ENCODE measurements at places on chromosomes 16 and 17.
A peak's percentile ranks its signal among the peaks of the same experiment; 100 is the strongest.

- DNase-seq, result no peak
Observed at GRCh38 chr16:85710732-85711131, 22.0 kb upstream of the GINS2 start.

GRCh38 chr17:81842725-81843504 is 8.1 kb upstream of the PPP1R27 start:
- DNase-seq, result no peak

DNA sequence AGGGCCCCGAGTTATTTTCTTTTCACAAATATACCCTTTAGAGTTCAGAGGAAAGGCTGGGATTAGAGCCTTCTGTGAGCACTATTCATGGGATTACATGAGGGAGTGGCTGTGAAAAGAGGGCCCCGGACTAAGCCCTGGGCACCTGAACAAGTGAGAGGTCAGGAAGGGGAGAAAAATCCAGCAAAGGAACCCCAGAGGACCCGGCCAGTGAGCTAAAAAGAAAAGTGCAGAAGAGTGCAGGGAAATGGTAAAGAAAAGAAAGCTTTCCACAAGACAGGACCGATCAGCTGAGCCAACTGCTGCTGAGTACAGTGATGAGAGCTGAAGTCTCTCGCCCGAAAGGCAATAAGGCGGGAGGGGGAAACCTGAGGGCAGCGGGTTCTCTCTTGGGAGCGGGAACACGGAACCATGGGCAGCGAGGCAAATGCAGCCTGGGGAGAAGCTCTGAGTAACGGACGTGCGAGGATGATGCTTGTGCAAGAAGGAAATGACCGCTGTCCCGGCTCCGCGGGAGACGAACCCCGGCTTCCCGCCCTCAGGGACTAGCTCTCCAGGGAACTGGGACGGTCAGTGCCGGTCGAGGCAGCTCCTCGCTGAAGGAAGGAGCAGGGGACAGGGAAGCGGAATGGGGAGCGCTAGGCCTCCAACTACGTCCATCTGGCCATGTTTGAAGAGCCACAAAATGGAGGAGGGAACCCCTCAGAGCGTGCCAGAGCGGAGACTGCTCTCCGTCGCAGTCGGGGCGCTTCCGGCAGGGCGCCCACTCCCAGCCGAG is 665 bp upstream of the ALDH3A2 start:
- DNase-seq, result peak; percentile 85

DNA sequence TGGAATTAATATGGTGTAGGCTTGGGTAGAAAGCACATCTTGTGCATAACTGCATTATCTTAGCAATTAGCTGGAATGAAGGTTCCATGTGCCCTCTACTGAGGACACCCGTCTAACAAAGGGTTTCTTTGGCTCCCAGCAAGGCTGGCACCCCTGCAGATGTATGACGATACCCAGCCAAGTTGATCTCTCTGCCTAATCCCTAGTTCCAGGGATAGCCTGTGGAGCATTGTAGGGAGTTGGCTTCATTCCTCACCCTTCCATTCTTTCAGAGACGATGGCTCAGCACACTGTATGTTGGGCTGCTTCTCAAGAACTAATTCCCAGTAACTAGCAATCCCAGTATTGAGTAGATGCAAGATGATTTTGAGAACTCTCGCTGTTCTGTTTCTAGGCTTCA is 182.5 kb downstream of the SNX29 start:
- no peak for DNase-seq

DNA sequence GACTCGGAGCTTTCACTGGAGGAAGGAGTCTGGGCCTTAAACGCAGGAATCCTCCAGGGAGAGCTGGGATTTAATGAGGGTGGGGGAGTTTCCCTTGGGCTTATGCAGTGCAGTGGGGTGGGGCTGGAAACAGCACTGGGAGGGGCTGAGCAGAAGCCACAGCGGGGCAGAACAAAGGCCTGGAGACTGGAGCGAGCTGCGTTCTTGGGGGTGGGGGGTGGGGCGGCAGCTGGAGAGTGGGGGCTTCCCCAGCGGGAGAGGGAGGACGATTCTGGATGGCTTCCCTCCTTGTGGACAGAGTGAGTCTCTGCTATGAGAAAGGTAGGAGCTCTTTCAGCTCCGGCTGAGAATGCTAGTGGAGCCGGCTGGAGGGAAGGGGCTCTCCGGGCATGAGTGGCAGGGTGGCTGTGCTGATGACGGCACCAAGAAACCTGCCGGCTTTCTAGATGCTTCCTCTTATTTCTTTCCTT is 406.0 kb downstream of the SEC14L1 start:
- DNase-seq, result peak; percentile 43

DNA sequence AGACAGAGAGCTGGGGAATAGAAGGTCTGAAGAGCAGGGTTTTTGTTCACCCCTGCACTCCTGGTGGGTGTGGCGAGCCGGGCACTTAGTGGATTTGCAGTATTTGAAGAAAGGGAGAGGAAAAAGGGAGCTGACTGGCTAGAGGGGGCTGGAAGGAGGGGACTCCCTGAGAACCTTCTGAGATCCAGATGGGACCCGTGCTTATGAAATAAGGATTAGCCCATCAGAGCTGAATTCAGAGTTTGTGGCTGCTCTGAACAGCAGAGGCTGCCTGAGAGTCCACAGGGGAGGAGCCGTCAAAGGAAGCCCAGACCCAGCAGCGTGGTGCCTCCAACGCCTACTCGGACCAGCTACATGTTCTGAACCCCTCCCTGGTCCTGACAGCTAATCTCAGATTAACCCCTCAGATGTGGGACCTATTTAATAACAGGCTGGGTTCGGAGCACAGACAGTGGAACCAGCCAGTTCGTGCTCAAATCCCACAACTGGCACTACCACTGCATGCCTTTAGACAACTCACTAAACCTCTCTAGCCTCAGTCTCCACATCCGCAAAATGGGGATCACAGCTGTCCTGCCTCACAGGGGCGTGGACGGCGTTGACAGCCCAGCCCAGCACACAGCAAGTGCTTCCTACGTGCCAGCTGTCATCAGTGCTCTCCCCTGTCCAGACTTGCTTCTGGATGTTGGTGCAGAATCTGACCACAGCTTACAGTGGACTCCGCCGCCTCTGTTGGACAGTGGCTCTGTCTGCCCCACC is 70.6 kb downstream of the DYNLRB2 start:
- DNase-seq, result no peak

DNA sequence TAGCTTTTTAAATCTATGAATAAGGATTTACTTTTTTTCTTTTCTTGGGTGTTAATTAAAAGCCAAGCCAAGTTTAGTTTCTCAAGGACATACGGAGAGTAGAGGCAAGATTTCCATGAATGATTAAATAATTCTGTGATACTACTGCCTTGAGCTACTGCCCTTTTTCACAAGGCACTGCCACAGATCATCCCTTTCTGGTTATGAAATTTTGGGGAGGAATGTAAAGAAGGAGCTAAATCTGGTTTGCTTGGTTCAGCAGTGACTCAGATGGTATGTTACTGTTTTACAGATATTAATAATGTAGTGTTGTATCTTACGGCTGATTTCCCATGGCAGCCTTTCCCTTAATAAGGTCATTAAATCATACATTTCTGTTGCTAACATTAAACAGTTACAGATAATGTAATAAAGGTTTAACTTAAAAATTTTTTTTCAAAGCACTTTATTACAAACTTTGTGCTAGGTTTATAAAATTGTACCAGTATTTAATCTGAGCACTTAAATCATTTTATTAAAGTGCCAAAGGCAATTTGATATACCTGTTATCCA is 2.6 kb downstream of the WSB1 start:
- no peak for DNase-seq

GRCh38 chr16:28182183-28182582 is 29.6 kb downstream of the XPO6 start:
- no peak for DNase-seq

- no peak for DNase-seq
Observed at GRCh38 chr16:85171759-85172454, 59.6 kb upstream of the CIBAR2 start.

DNA sequence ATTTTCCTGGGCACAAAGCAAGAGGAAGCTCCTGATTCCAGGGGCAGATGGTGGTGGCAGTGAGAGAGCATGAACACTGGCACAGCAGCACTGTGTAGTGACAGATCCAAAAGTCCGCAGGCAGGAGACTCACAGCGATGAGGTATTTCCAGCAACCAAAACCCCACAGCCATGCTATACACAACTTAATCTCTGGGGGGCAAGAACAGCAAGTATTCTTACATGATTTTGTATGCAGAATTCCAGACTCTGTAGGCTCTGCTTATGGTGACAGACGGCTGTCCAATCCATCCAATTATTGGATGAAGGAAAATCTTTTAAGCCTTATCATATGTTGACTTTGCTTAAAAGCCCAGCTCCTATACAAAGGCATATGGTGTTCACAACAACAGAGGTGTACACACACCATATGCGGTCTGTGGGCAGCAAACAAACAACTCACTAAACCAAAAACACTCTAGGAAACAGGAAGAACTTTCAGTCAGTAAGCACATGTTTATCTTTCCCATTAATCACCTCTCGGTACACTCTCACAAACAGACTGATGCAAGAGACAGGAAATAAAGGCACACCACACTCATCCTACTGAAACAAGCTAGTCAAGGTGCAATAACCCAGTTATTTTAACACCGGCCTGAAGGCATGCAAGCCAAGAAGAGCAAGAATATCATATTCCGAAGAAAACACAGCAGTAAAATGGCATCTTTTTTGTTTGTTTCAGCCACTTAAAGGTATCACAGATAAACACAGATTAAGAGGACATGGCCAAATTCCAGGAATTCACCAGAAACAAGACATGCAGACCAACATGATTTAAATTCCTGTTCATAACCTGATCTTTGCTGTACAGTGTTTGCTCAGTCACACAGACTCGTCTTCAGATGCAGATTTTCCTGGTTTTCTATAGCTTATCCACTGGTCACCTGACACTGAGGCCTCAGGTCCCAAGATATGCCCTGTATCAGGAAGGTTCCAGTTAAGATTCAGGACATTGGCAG is 47.8 kb downstream of the ERN1 start:
- DNase-seq, result no peak

DNA sequence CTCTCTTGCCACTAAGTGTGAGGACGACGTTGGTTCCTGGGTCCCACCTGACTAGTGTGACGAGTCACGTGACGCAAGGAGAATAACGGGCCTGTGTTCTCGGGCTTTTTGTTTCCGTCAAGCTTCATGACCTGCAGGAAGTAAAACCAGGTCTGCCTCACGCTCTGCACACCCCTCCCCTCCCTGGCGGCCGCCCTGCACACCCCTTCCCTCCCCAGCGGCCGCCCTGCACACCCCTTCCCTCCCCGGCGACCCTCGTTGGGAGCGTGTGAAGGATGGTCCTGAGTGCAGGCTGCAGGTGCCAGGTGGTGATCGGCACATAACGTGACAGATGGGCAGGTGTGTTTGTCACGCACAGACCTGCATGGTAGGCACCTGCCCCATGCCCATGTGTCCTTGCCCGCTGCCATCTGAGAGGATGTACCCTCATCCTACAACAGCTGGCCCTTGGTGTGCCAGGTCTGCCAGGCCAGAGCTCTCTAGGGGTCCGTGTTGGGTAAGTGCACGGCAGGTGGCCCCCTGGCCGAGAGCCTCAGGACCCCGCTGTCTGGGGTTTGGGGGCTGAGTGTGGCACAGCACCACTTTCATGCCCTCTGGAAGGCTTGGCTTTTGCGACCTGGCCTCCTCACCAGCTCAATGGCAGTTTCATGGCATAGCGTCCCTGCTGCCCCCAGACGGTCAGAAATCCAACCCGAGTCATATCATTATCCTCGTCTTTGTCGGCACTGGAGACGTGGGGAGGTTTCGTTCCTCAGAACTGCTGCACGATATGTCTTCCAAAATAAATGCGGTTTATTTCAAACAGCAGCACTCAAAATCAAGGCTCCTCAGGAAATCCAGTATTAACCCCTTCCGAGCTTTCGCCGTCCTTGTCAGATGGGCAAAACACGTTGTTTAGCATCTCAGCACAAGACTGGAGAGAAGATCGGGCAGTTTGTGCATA is 191.8 kb upstream of the CHMP6 start:
- DNase-seq, result no peak

DNA sequence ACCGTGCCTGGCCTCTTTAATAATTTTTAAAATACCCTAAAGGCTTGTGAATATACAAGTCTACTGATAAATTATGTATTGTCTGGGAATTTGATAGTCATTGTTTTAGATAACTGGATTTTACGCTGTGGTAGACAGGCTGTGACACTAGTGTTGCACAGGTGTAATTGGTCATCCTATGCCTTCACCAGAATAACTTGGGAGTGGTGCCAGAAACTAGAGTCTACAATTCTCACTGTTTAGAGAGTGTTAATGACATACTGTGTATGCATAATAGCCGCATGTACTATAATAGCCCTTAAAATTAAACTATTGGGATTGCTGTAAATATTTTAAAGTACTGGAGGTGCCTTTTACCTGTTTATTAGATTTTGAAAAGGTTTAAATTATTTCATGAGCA is 11.4 kb downstream of the CNEP1R1 start:
- no peak for DNase-seq

Measured in Right ventricle myocardium inferior (tissue), 1 donor.